ENCODE measurements at places on chromosomes 5 and 9. TPM values are rescaled to one million over a fixed set of nuclear protein-coding genes. Genes with fewer than 3 reads are reported as not detected.

The TMED7 gene
- 60.1 TPM for total RNA-seq

The CCNI2 gene
- 0.14 TPM for total RNA-seq

The RALGPS1 gene
- total RNA-seq, result 1.4 TPM

The HMMR gene
- 14.0 TPM for total RNA-seq

The SLC46A2 gene
- not detected for total RNA-seq

The HRH2 gene
- 0.48 TPM for total RNA-seq

The CDHR2 gene
- total RNA-seq, result 0.02 TPM

The CA9 gene
- total RNA-seq, result 7.3 TPM

The PCDHGA2 gene
- total RNA-seq, result 0.47 TPM

The FOXD4 gene
- 0.56 TPM for total RNA-seq
